ENCODE measurements at places on chromosomes 2 and 18. TPM values are rescaled to one million over a fixed set of nuclear protein-coding genes. Genes with fewer than 3 reads are reported as not detected.

The SLC30A3 gene
- 1.4 TPM for total RNA-seq

The GREB1 gene
- total RNA-seq: 0.05 TPM

The TXNDC2 gene
- total RNA-seq: not detected

The MC4R gene
- total RNA-seq: not detected

The WNT6 gene
- total RNA-seq: not detected

The ANKRD30BL gene
- total RNA-seq: not detected

The OR6B2 gene
- not detected for total RNA-seq

The EEF1B2 gene
- 761 TPM for total RNA-seq

The TTC39C gene
- 28.8 TPM for total RNA-seq

- peaks cover 15% of the 10 kb centered on the region for H3K27me3 ChIP-seq
- no peaks in the 10 kb centered on the region for H3K4me1 ChIP-seq
- no peak for DNase-seq
- H3K4me3 ChIP-seq: no peak overlapping the region
- H3K27ac ChIP-seq: no peak overlapping the region
Measured at GRCh38 chr2:24052951-24053350, 3.4 kb downstream of the FKBP1B start.

- H3K27me3 ChIP-seq: no peaks in the 10 kb centered on the region
- peaks cover 17% of the 10 kb centered on the region for H3K4me1 ChIP-seq
- no peaks in the 10 kb centered on the region for H3K36me3 ChIP-seq
Measured at GRCh38 chr2:28352104-28352503, 40.6 kb upstream of the FOSL2 start.

DNA sequence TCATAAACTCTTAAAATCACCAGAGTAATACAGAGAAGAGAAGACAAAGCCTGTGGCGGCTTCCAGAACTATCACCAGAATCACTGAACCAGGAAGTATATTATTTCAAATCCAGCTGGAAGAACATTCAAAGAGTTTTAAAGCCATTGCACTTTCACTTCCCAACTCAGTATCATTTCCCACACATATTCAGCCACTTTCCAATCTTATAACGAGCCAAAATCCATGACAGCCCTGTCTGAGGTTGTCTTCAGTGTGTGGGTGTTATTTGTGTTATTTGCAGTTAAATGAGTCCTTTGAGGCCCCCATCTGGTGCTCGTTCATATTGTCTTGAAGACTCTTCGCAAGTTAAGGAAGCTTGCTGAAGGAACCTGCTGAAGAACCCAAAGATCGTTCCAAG is 559.9 kb downstream of the TSN start:
- no peak overlapping the region for H3K4me3 ChIP-seq
- H3K36me3 ChIP-seq: no peaks in the 10 kb centered on the region
- no peak overlapping the region for H3K27ac ChIP-seq
- DNase-seq: no peak

GRCh38 chr18:35479911-35480586 is 17.7 kb downstream of the INO80C start:
- no peaks in the 10 kb centered on the region for H3K27me3 ChIP-seq
- H3K4me1 ChIP-seq: peaks cover 26% of the 10 kb centered on the region
- peaks cover 7% of the 10 kb centered on the region for H3K36me3 ChIP-seq
- H3K4me3 ChIP-seq: no peak overlapping the region
- no peak overlapping the region for H3K27ac ChIP-seq

- no peak overlapping the region for H3K27ac ChIP-seq
- no peaks in the 10 kb centered on the region for H3K27me3 ChIP-seq
- H3K4me3 ChIP-seq: no peak overlapping the region
- DNase-seq: no peak
- H3K36me3 ChIP-seq: no peaks in the 10 kb centered on the region
Measured at GRCh38 chr2:49621016-49621415, 466.7 kb upstream of the FSHR start.

DNA sequence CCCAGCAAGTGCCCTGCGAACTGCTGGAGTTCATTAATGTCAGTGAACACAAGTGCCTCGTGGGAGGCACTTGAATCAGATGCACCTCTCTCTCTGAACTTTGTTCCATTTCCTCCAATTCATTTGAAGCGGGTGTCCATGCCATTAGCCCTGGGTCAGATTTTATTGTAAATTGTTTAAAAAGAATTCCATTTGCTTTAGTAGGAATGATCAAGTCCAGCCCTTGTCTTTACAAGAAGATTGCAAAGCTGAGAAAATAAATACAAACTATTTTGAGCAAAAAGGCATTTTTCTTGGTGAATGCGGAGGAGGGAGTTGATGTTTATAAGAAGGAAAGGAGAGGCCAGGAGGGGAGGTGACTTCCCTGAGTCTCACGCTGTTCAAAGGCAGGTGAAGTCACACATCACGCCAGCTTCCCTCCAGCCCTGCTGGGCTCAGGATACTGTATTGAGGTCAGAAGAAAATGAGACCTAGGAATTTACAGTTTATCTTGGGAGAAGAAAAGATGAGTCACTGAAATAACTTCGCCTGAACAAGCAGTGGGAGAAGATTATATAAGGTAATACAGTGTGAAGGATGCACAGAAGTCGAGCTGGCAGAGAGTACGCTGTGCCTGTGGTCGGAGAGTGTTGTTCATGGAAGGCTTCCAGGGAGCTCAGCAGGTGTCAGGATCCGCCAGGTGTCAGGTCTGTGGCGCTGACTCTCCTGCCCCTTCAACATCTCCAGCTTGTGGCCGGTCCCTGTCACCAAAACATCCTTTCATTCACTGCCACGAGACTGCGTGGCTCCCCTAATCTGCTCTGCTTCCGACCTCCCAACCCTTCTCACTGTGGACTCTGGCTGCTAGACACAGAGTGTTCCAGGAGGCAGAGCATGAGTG is 36.5 kb downstream of the EFR3B start:
- no peak overlapping the region for H3K4me3 ChIP-seq
- H3K36me3 ChIP-seq: no peaks in the 10 kb centered on the region
- DNase-seq: no peak

GRCh38 chr2:9106338-9107167 is 100.1 kb upstream of the ASAP2 start:
- no peaks in the 10 kb centered on the region for H3K4me1 ChIP-seq
- H3K27me3 ChIP-seq: peaks cover 7% of the 10 kb centered on the region
- no peak overlapping the region for H3K27ac ChIP-seq
- H3K36me3 ChIP-seq: no peaks in the 10 kb centered on the region

DNA sequence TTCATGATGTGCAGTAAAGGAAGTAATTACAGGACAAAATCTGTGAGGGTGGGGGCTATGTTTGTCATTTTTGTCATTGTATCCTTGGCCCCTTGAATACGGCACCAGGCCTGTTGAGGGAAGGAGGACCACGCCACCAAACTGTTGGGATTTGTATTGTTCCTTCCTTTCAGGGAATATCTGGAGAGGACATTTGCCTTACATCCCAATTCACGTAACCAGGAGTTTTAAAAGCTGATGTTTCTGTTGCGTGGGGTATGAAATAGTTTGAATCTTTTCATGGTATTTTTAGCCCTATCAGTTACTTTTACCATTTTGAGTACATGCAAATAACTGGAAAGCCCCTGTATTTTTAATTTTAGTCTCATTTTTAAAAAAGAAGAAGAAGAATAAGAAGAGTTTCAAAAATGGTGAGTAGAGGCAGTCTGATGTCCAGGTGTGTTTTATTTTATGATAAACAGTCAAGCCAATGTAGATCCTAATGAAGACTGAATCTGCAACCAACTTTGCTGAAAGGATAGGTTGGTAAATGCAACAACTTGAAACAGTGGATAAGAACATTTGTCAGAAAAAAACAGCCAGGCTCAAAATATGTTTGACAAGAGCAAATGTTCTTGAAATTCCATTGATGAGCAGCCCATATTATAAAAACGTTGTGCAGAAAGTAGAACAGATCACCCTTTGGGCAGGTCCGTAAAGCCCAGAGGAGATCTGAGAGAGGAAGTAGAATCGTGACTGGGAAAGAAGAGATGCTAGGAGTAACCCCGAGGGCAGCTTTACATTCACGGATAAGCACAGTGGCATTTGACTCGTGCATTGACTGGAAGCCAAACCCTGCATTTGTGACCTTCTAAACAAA is 54.5 kb downstream of the RASGRP3 start:
- H3K36me3 ChIP-seq: peaks cover 17% of the 10 kb centered on the region
- no peak overlapping the region for H3K4me3 ChIP-seq
- no peaks in the 10 kb centered on the region for H3K27me3 ChIP-seq
- no peak for DNase-seq
- no peak overlapping the region for H3K27ac ChIP-seq
- H3K4me1 ChIP-seq: peaks cover 21% of the 10 kb centered on the region

DNA sequence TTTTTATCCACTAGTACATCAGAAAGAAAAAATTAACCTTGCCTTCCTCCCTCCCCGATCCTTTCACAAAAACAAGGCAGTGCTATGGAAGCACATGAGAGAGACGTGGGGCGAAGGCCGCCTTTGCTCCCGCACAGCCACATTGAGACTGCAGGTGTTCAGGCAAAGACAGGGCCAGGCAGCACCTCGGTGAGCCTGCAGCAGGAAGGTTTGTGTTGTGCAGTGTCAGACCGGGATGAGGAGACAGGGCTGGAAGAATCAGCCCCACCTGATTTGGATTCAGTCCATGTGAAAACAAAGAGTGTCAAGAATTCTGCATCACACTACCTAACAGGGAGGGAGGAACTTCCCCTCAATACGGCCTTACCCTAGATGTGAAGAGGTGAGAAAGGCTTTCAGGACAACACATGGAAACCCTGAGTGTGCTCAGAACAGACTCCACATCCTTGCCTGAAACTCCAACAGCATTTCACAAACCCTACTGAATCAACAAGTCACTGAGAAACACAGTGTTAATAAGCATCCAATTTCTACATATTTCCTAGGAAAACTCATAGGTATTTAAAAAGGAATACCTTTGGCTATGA is 59.6 kb downstream of the HDAC4 start:
- no peaks in the 10 kb centered on the region for H3K27me3 ChIP-seq
- no peak for DNase-seq
- peaks cover 42% of the 10 kb centered on the region for H3K4me1 ChIP-seq
- H3K36me3 ChIP-seq: peaks cover 32% of the 10 kb centered on the region

DNA sequence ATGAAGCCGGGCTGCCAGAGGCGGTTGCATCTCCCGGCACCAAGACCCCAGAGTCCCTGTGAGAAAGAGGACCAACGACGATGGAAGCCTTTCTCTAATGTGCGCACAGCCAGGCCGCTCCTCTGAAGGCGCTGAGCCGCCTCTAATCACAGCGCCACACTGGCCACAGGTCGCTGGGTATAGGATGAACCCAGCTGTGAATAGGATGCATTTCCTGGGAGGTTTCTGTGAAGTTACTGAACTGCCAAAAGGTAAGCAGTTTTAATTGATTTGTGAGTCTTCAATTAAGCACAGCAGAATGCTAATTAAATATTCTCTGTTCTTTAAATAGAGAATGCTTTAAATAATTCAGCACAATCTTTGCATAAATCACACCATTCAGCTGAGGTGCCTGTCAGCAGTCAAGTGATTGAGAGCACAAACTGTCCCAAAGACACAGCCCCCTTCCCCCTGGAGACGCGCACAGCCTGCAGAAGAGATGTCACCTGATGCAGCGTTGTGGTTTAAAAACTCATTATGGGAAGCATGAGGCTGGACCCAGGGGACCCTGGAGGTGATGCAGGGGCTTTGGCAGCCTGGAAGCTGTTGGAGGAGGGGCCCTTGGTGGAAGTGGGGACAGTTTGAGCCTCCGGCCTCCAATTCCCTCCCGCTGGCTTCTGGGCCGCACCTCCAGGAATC is 98.1 kb downstream of the RTP5 start:
- H3K27ac ChIP-seq: no peak overlapping the region
- peaks cover 6% of the 10 kb centered on the region for H3K36me3 ChIP-seq
- H3K27me3 ChIP-seq: no peaks in the 10 kb centered on the region
- no peak for DNase-seq
- no peak overlapping the region for H3K4me3 ChIP-seq

GRCh38 chr2:198173242-198173641 is 368.8 kb downstream of the PLCL1 start:
- H3K27me3 ChIP-seq: peaks cover 8% of the 10 kb centered on the region
- no peak overlapping the region for H3K4me3 ChIP-seq
- peak; percentile 41 for DNase-seq
- H3K4me1 ChIP-seq: no peaks in the 10 kb centered on the region

- DNase-seq: no peak
- H3K4me1 ChIP-seq: peaks cover 46% of the 10 kb centered on the region
- H3K4me3 ChIP-seq: peak overlapping the region; percentile 44
- H3K27me3 ChIP-seq: no peaks in the 10 kb centered on the region
- H3K36me3 ChIP-seq: peaks cover 6% of the 10 kb centered on the region
- no peak overlapping the region for H3K27ac ChIP-seq
Measured at GRCh38 chr2:226794196-226794661, 5.4 kb downstream of the IRS1 start.

DNA sequence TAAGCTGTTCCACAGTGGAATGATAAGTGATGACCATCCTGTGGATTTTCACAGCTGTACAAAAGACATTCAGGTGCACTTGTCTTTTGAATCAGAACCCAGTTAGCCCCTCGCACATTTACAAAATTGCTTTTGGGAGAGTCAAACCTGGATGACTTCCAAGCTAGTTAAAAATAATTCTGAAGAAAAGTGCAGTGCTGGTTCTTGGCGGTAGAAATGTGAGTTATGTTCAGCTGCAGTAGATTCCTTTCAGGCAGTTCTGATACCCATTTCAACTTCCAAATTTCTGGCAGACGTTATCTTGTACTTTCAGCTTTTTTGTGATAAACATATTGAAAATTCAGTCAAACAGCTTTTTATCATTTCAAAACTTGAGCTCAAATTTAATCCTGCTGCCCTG is 324.7 kb downstream of the NRXN1 start:
- no peak overlapping the region for H3K4me3 ChIP-seq
- H3K36me3 ChIP-seq: no peaks in the 10 kb centered on the region
- no peaks in the 10 kb centered on the region for H3K27me3 ChIP-seq
- H3K27ac ChIP-seq: no peak overlapping the region
- no peaks in the 10 kb centered on the region for H3K4me1 ChIP-seq
- no peak for DNase-seq

- H3K27ac ChIP-seq: peak overlapping the region; percentile 66
- peaks cover 6% of the 10 kb centered on the region for H3K36me3 ChIP-seq
- H3K4me3 ChIP-seq: no peak overlapping the region
- no peak for DNase-seq
Measured at GRCh38 chr2:118851650-118852049, 4.2 kb upstream of the EN1 start.

DNA sequence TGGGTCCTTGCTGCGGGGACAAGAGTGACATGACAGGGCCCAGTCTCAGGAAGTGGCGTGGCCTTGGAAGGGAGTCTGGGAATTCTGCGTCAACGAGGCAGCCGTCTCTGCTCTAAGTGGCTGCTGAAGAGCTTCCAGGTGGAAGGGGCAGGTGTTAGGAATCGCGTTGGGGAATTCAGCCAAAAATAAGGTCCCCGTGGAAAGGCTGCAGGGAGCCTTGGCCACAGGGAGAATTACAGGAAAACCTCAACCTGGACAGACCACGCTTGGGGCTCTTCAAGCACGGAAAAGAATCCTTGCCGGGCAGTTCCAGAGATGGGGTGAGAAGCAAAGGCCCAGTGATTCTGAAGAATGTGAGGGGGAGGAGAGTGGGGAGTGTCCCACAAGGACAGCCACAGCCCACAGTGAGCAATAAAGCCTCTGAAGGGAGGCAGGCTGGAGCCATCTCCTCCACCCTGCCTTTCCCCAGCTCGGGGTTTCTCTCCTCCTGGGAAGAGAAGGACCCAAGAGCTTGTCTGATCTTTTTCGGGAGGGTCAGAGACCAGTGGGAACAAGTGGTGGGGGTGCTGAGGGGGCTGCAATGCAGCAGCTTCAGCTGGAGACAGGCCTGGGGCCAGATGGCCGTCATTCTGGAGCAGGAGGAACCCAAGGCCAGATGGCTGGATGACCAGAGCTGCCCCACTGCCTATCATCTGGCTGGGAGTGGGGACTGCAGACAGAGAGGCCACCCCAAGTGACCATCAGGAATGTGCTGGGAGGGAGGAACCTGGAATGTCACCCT is 106.4 kb upstream of the SMAD2 start:
- no peak for DNase-seq
- H3K27me3 ChIP-seq: no peaks in the 10 kb centered on the region
- no peak overlapping the region for H3K27ac ChIP-seq
